ENCODE measurements at places on chromosomes 16 and 17.

DNA sequence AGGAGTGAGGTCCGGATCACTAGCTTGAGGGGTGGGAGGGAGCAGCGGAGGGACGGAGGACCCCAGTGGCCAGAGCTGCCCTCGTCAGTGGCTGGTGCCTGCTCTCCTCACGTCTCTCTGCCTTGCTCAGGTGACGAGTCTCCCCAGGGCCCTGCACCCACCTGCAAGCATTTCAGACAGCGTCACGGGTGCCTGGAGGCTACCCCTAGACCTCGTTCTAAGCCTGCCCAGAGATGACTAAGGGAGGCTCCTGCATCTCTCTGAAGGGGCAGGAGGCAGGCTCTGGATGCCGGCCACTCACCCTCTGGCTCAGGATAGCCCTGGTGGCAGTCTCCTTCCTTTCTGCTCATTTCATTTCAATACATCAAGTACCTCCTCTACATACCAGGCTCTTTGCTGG, 68.8 kb downstream of the MRC2 start:
- DNase-seq, result no peak

GRCh38 chr16:11253009-11253994, 2.7 kb downstream of the SOCS1 start:
- no peak for DNase-seq

DNA sequence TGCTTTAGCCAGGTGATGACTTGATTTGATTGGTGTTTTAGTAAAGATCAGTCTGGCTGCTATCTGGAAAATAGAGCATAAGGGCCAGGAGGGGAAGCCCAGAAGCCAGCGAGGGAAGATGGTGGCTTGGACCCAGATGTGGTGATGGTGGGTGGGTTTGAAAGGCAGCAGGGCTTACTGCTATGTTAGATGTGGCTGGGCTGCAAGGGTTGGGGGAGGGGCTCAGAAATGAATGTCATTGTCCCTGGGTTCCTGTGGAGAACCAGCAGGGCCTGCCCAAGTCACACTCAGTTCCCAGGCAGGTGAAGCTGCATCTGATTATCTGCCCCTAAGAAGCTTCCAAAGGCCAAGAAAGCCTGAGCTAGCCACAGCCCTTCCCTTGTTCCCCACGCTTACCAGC, 71.7 kb upstream of the BRD7 start:
- no peak for DNase-seq

DNA sequence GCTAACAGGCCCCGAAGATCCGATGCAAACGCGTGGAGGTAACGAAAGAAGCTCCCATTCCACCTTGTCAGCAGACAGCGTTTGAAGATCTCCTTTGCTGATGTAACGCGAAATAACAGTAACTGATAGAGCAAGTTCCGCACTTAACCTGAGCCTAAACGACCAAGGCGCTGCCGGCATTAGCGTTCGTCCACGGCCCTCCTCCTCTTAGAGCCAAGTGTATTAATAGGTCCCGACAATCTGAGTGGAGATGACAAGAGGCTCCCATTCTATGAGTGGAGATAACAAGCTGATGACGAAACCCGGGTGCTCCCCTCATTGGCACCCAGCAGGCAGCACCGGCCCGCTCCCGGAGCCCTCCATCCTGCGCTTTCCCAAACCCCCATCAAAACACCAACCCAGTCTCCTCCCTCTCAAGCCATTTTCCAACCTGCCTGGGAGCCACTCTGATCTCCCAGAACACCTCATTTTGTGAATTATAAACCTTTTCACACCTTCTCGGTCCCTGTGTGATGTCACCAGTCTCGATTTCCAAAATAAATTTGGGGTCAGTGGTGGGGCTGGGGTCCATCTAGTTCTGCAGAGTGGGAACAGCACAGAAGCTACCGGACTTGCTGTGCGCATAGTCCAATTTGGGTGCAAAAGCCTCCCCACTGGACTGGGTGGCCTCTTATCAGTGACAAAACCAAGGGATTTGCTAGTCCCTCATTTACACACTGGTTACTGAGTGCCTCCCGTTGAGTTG, 35.4 kb upstream of the ARL4D start:
- DNase-seq, result no peak

DNA sequence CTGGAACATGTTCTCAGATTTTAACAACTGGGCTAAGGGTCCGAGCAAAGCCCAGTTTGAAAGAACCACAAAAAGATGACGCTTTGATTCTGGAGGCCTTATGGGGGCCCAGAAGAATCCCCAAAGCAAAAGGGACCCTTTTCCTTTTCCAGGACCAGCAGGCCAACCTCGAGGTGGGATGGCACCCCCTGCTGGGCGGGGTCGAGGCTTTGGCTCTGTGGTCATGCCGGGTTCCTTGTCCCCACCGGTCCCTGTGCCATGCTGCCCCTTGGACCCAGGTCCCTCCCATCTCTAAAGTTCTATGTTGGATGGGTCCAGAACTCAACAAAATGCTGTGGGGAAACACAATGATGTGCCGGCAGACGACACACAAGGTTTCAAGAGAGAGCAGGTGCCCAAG, 30.9 kb downstream of the TMEM204 start:
- no peak for DNase-seq

DNA sequence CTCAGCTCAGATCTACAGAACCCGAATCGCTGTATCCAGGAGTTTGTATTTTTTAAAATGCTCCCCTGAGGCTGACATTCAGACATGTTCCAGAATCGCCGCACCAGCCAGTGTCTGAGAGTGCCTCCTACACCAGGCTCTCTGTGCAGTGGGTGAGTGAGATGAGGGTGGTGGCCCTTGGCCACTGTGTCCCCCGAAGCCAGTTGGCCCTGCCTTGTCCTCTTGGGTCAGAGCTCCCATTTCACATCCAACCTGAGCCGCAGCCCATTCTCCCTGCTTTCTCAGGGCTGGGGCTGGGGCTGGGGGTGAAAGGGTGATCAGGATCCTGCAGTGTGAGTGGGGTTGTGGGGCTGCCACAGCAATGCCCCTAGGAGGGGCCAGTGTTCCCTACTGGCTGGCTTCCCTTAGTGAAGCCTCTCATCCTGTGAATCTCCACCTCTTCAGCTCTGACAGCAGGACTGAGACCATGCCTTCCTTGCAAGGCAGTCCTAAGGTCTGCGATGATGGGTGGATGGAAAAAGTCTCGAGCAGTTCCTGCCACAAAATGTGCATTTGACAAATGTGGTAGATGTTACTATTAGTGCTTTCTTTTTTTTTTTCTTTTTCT, 12.9 kb upstream of the MYCBPAP start:
- DNase-seq, result no peak

GRCh38 chr16:82108100-82108499, 61.9 kb downstream of the MPHOSPH6 start:
- no peak for DNase-seq

DNA sequence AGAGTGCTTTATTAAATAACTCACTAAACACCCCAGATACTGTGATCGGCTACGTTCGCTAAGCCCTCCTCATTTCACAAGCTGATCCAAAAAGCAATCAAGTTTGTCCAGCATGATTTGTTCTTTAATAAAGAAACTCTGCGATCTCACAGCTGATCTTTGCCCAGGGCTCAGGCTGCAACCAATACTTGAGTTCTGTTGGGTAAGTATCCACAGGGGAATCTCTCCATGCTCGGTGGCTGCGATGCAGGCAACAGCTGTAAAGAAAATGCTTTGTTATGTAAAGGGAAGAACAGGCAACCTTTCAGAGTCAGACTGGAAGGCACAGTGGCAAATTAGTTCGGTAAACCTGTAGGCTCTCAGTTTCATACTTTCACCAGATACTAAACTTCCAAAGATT, 67.5 kb downstream of the SHISA6 start:
- DNase-seq, result no peak

DNA sequence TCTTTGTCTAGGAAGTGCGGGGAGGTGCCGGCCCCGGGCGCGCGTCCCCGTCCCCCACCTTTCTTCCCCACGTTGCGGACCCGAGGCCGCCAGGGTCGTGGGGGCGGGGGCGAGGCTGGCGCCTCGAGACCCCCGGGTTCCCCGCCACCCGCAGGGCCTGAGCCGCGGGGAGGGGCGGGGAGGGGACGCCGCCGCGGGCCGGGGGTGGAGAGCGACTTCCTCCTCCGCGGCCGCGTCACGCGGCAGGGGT, 1.8 kb upstream of the ACTG1 start:
- no peak for DNase-seq

- no peak for DNase-seq
Measured at GRCh38 chr17:39923836-39924690, 3.3 kb downstream of the ORMDL3 start.

DNA sequence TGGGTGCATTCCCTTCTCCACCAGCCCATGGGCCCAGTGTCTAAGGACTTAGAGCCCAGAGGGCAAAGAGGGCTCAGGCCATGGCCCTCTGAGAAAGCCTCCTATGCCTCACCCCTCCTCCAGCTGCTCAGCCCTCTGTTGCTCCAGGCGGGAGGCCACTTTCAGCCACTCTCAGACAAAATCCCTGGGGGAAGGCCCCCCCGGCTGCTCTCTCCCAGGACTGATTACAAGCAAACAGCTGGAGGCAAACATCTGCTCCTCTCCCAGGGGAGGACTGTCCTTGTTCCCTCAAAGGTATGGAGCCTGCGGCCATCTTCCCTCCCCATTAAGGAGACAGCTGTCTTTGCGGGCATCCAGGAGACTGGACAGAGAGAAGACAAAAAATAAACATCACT, 54.9 kb upstream of the DLX4 start:
- DNase-seq, result no peak

GRCh38 chr17:60297760-60298401, 94.1 kb downstream of the USP32 start:
- no peak for DNase-seq

DNA sequence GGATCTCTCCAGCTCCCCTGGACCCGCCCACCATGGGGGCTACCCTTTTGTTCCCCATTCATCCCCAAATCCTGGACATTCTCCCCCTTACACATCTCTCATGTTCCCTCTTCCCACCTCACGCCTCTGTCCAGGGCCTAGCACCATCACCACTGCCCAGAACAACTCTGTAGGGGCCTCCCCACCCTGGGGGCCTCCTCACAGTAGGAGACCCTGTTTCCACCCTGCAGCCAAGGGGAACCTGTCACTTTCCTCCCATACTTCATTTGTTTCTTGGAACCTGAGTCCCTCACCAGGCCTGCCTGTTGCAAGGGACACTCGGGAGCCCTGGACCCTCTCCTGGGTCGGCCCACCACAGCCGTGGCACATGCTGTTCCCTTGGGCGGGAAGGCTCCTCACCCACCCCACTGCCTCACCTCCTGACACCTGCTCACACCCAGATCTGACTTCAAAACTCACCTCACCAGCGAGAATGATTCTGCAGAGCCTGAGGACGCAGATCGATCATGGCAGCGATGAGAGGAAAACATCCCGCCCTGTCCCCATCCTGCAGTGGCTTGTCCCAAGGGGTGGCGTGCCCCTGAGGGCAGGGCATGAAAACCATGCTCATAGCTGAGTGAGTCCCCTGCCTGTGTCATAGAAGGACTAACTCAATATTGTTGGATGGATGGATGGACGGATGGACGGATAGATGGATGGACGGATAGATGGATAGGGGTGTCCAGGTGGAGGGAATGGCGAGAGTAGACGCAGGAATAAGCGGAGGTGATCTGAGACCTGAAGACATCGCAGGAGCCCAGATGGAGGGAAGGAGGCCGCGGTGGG, 6.8 kb upstream of the RASD1 start:
- no peak for DNase-seq

Measured in globus pallidus (tissue), 1 donor.